ENCODE measurements at places on chromosomes 3 and 15. TPM values are rescaled to one million over a fixed set of nuclear protein-coding genes. Genes with fewer than 3 reads are reported as not detected.

The TGM5 gene
- total RNA-seq, result not detected

DNA sequence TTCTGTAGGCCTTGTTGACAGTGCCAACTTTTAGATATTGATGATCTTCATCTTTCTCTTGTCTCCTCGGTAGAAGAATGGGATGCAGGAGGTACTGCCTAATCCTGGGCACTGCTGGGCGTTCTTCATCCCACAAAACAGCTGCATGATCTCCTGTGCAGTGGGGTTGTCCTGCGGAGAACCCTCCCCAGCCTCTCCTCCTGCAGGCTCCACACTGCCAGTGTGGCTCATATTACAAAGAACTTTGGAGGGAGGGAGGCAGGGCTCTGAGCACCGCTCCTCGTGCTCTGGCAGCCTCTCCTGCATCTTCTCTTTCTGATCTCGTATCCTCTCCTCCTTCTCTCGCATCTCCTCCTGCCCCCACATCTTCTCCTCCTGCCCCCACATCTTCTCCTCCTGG, 7.5 kb downstream of the GOLGA6L2 start:
- DNase-seq, result no peak

- DNase-seq, result no peak
These were observed 6.7 kb upstream of the SRP14 start for GRCh38 chr15:40045572-40046217.

DNA sequence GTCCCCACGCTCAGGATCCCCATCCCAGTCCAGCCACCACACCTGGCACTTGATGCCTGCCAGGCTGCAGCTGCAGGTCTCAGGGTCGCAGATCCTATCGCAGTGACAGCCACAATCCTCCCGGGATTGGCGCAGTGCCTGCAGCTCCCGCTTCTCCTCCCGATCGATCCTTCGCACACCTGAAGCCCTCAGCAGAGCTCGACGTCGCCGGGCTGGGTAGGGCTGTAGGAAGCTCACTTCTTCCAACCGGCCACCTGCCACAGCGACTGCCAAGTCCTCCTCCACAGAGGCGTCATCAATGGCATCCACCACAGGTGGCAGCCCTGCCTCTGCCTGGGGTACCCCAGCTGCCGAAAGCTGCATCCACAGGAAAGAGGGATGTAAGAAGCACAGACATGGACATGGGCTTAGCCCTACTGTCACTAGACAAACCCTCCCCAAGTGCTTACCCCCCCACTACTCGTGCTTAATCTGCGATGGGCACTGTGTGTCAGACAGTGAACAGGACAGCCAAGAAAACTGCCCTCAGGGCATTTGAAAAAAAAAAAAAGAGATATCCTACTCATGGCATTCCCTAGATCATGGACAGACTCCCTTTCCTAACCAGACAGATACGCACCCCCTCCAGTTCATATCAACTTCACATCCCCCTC, 9.2 kb downstream of the CSRNP1 start:
- DNase-seq, result no peak

GRCh38 chr3:165696496-165696895, 140.7 kb downstream of the BCHE start:
- DNase-seq, result no peak

DNA sequence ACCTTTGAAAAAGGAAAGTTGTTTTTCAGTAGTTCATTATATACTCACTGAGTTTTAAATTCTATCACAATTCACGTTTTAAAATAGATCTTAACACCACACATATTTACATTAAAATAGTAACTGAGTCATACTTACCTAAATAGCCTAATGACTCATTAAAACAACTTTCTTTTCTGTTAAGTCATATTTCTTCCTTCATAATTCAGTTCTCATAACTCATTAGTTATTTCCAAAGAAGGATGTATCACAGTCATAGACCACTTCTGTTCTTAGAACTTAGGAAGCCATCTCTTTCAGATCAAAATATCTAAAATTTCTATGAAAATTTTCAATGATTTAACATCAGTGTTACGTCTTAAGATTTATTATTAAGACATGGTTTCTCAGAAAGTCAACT, 885.9 kb downstream of the FHIT start:
- DNase-seq, result no peak
